Left lobe of liver (tissue), 2 donors: ENCODE measurements at places on chromosomes 1 and 21.

DNA sequence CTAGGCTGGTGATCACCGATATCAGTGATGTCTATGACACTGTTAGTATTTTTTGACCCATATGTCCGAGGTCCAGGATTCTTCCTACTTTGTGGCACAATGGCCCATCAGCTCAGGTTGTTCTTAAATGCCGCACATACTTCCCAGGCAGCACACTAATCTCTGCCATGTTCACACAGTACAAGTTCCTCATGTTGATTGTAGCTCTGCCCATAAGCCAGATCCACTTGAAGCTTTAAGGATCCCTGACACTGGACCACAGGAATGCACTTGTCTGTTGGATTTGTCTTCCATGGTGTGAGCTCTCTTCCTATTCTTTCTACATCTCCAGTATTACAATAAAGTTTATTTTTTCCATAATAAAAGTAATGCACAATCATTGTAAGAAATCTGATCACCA lies 69.5 kb downstream of the DDX20 start:
- DNase-seq = no peak

- no peak for DNase-seq
These were observed 2.0 kb upstream of the NCMAP start for GRCh38 chr1:24553931-24554330.

DNA sequence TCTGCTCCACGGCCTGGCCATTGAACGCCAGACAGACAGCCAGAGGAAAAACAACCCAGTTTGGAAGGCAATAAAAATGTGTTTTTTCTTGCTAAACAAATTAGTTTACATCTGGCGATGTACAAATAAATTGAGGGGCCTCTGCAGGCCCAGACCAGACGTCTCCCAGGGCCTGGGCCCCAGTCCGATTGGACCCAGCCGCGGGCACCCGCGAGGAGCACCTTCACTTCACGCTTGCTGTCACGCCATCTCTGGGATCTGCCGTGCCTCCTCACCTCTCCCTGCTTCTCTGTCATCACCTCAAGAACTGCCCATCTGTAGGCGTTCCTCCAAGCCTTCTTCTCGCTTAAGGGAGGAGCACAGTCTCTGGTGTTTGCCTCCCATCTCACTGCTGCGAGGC lies 61.5 kb downstream of the GLIS1 start:
- DNase-seq = no peak

- no peak for DNase-seq
These were observed 71.3 kb upstream of the MUTYH start for GRCh38 chr1:45411510-45411899.

DNA sequence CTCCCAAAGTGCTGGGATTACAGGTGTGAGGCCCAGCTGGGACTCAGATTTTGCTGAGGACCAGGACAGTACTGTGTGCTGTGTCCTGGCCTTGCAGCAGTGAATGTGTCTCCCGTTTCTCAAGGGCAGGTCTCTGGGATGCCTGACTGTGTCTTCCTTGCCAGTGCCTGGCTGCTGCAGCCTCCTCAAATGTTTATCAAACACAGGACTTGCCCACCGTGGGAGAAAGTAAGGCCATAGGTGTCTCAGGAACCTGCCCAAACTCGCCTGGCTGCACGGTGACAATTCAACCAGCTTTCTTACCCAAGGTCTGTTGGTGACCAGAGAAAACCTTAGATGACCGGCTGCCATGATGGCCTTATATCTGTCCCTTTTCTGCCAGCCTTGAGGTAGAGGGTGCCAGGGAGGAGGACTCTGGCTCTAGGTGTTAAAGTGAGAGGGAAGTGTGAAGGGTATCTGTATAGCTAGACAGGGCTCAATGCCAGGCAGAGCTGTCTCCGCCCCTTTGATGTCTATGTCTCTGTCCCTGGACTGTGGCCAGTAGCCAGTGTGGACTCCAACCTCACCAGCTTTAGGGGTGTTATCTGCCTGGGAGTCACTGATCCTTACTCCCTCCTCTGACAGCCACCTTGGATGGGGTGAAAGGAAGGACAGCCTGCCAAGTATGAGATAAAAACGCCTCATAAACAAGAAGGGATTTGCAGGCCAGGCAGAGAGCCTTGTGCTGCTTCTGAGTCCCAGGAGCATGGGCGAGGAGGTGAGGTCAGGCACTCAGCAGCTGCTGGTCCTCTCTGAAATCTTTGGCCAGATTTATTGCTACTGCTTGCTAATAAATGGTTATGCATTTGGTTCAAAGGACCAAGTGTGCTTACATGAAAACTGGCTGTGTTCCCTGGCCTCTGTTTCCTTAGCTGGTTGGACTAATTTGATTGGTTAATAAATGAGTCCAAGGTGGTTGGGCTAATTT lies 22.3 kb downstream of the IL6R start:
- peak; percentile 93 for DNase-seq

GRCh38 chr1:113536182-113536780 lies 146.0 kb downstream of the MAGI3 start:
- no peak for DNase-seq

DNA sequence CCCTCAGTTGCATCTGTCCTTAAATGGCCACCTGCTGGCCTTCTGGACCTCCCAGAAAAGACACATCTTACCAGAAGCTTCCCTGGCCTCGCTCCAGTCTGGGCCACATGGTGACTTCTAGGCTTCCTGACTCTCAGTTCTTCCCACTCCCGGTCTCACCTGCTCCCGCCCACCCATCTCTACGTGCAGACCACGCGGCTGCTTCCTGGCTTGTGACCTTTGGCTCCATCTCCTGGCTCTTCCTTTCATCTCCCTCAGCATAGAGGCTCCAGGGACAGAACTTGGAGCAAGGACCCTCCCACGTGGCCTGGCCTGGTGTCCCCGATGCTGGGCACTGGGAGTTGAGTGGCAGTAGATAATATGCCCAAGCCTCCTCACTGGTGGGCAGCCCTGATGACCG lies 124.9 kb upstream of the IRF2BP2 start:
- no peak for DNase-seq

- DNase-seq = no peak
These were observed 38.2 kb downstream of the BCL9 start for GRCh38 chr1:147579532-147579931.

GRCh38 chr1:182507685-182508084 lies 57.7 kb downstream of the RGSL1 start:
- no peak for DNase-seq

DNA sequence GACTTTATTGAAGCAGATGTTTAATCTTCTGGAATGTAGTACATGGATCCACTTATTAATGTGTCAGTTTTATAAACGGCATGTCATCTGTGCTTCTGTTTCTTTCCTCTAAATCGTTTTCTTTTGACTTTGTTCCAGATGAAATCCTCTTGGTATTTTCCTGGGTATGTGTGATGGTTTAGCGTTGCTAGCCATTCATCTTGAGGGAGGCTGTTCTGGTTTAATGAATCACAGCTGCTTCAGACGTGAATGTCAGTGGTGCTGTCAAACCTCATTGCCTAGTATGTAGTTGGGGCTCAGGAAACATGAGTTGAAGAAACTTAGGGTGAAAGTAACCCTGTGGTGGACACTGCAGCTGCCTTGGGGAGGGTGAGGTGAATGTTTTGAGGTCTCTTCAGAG lies 33.2 kb downstream of the KCNK1 start:
- no peak for DNase-seq

DNA sequence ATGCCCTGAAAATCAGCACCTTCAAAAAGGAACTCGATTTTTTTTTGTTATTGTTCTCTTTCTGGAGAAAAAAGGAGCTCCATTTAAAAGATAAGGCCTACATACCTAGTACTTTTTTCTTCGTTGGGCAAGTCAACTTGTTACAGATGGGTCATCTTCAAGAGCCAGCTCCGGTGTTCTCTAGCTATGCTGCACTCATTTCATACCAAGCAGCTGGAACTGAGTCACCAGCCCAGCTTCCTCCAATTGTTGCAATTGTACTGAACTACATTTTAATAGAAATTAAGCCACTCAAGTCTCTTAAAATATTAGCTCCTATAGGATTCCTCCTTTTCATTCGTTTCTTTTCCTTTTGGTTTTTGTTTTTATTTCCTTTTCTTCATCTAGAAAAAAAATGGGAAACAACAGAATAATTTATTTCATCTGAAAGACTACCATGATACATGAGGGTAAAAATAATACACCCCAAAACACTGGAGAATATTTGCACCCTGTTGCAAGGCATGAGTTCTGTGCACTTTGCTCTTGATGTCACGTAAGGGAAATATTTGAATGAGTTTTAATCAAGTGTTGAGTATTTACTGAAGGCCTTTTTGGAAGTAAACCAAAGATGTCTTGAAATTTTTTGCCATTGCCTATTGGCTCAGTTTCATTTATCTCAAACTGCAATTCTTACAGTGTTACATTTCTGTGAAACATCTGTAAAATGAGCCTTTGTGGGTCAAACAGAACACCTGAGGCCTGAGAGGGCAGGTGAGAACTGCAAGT lies 60.5 kb downstream of the CLIC4 start:
- no peak for DNase-seq

- DNase-seq = no peak
These were observed 153.9 kb upstream of the GREM2 start for GRCh38 chr1:240765732-240766363.

DNA sequence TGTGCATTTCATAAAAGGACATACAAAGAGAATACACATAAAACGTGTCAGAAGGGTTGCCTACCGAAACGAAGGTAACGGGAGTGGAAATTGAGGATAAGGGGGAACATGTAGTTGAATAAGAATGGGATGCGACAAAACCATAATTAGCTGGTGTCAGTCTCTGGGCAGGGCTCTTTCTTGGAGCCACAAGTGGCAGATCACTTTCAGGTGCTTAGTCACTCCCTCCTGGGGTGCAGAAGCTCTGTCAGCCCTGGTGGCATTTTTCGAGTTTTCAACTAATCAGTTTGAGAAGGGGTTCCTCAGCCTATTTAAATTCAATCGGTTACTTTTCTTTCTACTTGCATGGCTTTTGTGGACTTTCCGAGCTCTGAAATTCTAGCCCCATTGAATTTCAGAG lies 133.9 kb upstream of the IGSF21 start:
- DNase-seq = no peak
